ENCODE measurements at places on chromosomes 6 and 20.

DNA sequence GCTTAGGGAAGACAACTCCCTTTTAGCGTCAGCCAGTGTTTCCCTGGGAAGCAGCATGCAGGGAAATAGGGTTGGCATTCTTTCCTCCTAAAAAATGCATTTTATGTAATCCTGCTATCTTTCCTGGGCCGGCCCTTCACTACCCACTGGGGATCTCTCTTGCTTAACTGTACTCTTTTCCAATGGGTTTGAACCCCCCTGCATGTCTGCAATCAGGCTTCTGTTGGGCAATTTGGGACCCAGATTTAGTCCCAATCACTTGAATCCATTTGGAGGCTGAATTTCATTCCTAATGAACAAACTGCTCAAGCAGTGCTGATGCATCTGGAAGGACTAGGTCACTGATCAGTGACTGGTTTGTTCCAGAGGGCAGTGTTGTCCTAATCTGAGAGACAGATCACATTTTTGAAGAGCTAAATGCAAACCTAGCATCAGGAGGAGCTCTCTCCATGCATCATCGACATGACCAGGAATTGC, 152.0 kb downstream of the TSHZ2 start:
- DNase-seq = no peak

- no peak for DNase-seq
These were observed 12.8 kb downstream of the ZDHHC14 start for GRCh38 chr6:157393669-157394327.

DNA sequence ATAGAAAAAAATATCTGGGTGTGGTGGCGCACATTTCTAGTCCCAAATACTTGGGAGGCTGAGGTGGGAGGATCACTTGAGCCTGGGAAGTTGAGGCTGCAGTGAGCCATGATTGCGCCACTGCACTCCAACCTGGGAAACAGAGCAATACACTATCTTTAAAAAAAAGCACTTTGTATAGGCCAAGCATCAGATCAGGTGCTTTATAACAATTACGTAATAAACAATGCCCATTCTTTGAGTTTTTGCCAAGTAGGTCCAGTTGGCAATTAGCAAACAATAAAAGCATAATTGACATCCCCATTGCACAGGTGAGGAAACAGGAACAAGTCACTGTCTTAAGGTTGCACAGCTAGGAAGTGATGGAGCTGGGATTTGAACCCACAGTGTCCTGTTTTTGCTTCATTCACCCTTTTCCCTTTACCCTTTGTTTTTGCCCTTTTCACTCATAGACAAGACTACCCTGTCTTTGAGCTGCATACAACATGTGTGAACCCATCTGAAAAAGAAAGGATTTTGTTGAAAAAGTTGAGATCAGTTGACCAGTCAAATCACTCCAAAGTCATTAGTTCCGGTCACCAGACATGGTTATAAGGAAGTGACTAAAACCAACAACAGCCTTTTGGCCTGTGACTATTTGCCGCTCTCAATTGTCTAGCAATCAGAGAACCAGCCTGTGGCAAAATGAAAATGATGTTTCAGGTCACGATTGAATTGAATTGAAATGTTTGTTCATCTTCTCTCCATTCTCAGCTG, 303.6 kb downstream of the TFAP2C start:
- DNase-seq = no peak

DNA sequence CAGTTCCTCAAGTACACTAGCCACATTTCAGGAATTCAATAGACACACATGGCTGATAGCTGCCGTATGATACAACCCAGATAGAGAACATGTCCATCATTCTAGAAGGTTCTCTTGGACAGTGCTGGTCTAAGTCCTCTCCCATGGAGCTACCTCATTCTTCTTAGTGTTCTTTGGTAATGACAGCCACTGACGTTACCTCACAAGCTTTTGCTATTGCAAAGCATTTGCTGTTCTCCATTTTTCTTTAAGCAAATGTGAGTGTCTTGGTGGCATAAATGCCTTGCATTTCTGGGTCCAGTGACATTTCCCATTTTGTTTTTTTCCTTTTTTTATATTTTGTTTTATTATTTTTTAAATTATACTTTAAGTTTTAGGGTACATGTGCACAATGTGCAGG, 8.3 kb upstream of the CEBPB start:
- DNase-seq = no peak

- no peak for DNase-seq
These were observed 21.1 kb upstream of the THBS2 start for GRCh38 chr6:169274781-169275180.

DNA sequence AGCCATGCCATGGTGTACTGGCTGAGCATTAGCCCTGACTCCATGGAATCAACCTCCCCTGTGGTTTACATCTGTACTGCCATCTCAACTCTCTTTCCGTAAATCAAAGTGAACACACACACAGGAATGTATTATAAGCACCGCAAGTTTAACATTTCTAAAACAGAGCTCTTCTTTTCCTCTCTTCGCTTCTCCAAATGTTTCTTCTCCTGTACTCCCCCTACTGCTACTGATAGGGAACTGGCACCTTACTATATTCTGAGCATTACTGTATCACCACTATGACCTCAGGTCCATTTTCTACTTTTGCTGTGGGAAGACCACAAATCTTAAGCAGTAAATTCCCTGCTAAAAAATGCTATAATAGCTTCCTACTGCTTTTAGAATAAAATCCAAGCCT, 101.2 kb downstream of the NUS1 start:
- DNase-seq = no peak
